ENCODE measurements at places on chromosomes 3 and 15. TPM values are rescaled to one million over a fixed set of nuclear protein-coding genes. Genes with fewer than 3 reads are reported as not detected.

Gene TMEM40
- not detected for total RNA-seq

Gene GHSR
- not detected for total RNA-seq

Gene ANKRD63
- 0.26 TPM for total RNA-seq

Gene STRA6
- total RNA-seq: not detected

Gene CYP11A1
- total RNA-seq: not detected

Gene DUOX2
- total RNA-seq: not detected

Gene RAB27A
- 58.2 TPM for total RNA-seq

Gene MNS1
- not detected for total RNA-seq

Gene ZNF501
- total RNA-seq: 2.5 TPM

Gene HCLS1
- 343 TPM for total RNA-seq

Gene FGF12
- total RNA-seq: not detected

Gene PPIP5K1
- total RNA-seq: 29.2 TPM

Gene GNAT1
- not detected for total RNA-seq

Gene THRB
- total RNA-seq: not detected

Gene TLR9
- 0.45 TPM for total RNA-seq

Gene SLC25A38
- total RNA-seq: 38.6 TPM

Gene MLF1
- 0.58 TPM for total RNA-seq

Gene GOLGA8B
- total RNA-seq: 305 TPM

Gene ARL14
- not detected for total RNA-seq

Gene MGLL
- total RNA-seq: 0.19 TPM

Gene SLITRK3
- not detected for total RNA-seq

Gene CHST13
- not detected for total RNA-seq

Gene PLA2G4D
- total RNA-seq: not detected

Gene MUC4
- 0.17 TPM for total RNA-seq

Gene ADGRG7
- total RNA-seq: not detected

Gene HDGFL3
- 28.2 TPM for total RNA-seq

Gene TTC23
- 0.43 TPM for total RNA-seq

Gene AADACL2
- total RNA-seq: not detected

Gene FRMD5
- not detected for total RNA-seq

Gene CELSR3
- 7.3 TPM for total RNA-seq

Gene C3orf85
- not detected for total RNA-seq

Gene HLTF
- total RNA-seq: 17.9 TPM

Gene ACTC1
- not detected for total RNA-seq

Gene GCSAM
- 27.3 TPM for total RNA-seq

Gene MESP2
- total RNA-seq: not detected

Gene GOLGA6D
- total RNA-seq: not detected

Gene ZPLD1
- not detected for total RNA-seq

Gene IMPG2
- 0.58 TPM for total RNA-seq

Gene CORO2B
- total RNA-seq: not detected

Gene SH3BP5
- 50.0 TPM for total RNA-seq

Gene RPL4
- 3,711 TPM for total RNA-seq

Gene SYNPR
- total RNA-seq: not detected

Gene MUSTN1
- 2.5 TPM for total RNA-seq

Gene PEX11A
- total RNA-seq: 1.2 TPM

Gene SSUH2
- 0.13 TPM for total RNA-seq

Gene SPTSSB
- not detected for total RNA-seq

Gene CASR
- total RNA-seq: not detected

Gene ANKRD34C
- not detected for total RNA-seq

Gene RTP3
- not detected for total RNA-seq

Gene CRYGS
- 4.3 TPM for total RNA-seq

Gene CD200
- 9.4 TPM for total RNA-seq

Gene MESP1
- total RNA-seq: 1.4 TPM

Gene RASGRP1
- 160 TPM for total RNA-seq

Gene STT3B
- 236 TPM for total RNA-seq

Gene SLC2A2
- not detected for total RNA-seq
